ENCODE measurements at places on chromosomes 3 and 15. TPM values are rescaled to one million over a fixed set of nuclear protein-coding genes. Genes with fewer than 3 reads are reported as not detected.

Gene IQCF5
- not detected for total RNA-seq

Gene GALNT15
- total RNA-seq: not detected

- H3K4me3 ChIP-seq: no peak overlapping the region
- H3K4me1 ChIP-seq: no peaks in the 10 kb centered on the region
- H3K27me3 ChIP-seq: no peaks in the 10 kb centered on the region
- H3K27ac ChIP-seq: no peak overlapping the region
- no peaks in the 10 kb centered on the region for H3K36me3 ChIP-seq
Observed at GRCh38 chr3:23527326-23527725, 278.4 kb upstream of the UBE2E1 start.

GRCh38 chr15:64000183-64000951, 45.9 kb downstream of the DAPK2 start:
- no peak overlapping the region for H3K27ac ChIP-seq
- no peaks in the 10 kb centered on the region for H3K36me3 ChIP-seq
- H3K4me1 ChIP-seq: peaks cover 7% of the 10 kb centered on the region
- H3K27me3 ChIP-seq: no peaks in the 10 kb centered on the region

GRCh38 chr3:15092686-15093085, 6.3 kb downstream of the RBSN start:
- H3K27ac ChIP-seq: peak overlapping the region; percentile 3
- peaks cover 23% of the 10 kb centered on the region for H3K36me3 ChIP-seq
- no peak overlapping the region for H3K4me3 ChIP-seq
- no peak for DNase-seq
- no peaks in the 10 kb centered on the region for H3K27me3 ChIP-seq

DNA sequence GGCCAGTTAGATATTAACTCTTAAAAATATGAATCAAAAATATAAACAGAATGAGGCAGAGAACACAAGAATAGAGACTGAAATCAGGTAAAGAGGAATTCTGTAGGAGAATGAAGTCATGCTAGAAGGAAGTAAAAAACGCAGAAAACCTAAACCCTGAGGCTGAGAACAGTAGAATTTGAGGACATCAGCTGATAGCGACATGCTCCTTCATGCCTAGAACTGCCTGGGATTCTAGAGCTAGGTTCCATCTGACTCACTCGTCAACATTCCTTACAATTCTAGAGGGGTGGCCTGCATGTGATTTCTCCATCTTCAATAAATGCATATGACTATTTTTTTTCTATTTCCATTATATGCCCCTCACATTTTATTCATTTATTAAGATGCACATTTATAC, 343.0 kb downstream of the ROBO1 start:
- no peak overlapping the region for H3K27ac ChIP-seq
- H3K36me3 ChIP-seq: no peaks in the 10 kb centered on the region
- H3K27me3 ChIP-seq: no peaks in the 10 kb centered on the region

GRCh38 chr15:80070840-80071239, 11.4 kb downstream of the ZFAND6 start:
- DNase-seq: no peak
- peak overlapping the region; percentile 25 for H3K27ac ChIP-seq
- no peaks in the 10 kb centered on the region for H3K27me3 ChIP-seq
- peaks cover 25% of the 10 kb centered on the region for H3K4me1 ChIP-seq
- H3K36me3 ChIP-seq: no peaks in the 10 kb centered on the region

- no peaks in the 10 kb centered on the region for H3K4me1 ChIP-seq
- H3K36me3 ChIP-seq: no peaks in the 10 kb centered on the region
- H3K4me3 ChIP-seq: no peak overlapping the region
- no peak for DNase-seq
- H3K27ac ChIP-seq: no peak overlapping the region
Observed at GRCh38 chr3:99895703-99896441, 78.2 kb downstream of the CMSS1 start.

GRCh38 chr15:89972085-89972484, 29.0 kb upstream of the ZNF710 start:
- no peaks in the 10 kb centered on the region for H3K27me3 ChIP-seq
- no peak overlapping the region for H3K4me3 ChIP-seq
- no peak overlapping the region for H3K27ac ChIP-seq
- no peaks in the 10 kb centered on the region for H3K4me1 ChIP-seq
- H3K36me3 ChIP-seq: no peaks in the 10 kb centered on the region

DNA sequence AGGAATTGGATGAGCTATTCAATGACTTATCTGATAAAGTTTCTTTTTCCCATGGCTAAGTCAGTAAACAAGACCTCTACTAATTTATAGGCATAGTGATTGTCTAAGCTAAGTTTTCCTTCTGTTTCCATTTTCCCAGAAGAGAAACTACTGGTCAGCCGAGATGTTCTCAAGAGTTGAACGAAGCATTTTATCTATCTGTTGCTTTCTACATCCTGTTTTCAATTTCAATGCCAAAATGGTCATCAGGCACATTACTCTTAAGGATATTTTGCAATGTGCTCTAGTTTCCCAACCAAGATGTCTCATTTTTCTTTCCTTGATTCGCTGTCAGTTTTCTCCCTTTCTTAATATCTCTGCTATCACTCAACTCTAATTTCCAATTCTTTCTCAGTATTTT, 228.7 kb downstream of the MBNL1 start:
- no peak overlapping the region for H3K27ac ChIP-seq
- no peak for DNase-seq
- H3K27me3 ChIP-seq: no peaks in the 10 kb centered on the region
- H3K4me3 ChIP-seq: no peak overlapping the region
- H3K4me1 ChIP-seq: no peaks in the 10 kb centered on the region

GRCh38 chr3:197353867-197354567, 55.6 kb upstream of the DLG1 start:
- no peak for DNase-seq
- H3K27me3 ChIP-seq: no peaks in the 10 kb centered on the region
- no peak overlapping the region for H3K4me3 ChIP-seq
- H3K27ac ChIP-seq: no peak overlapping the region
- H3K4me1 ChIP-seq: no peaks in the 10 kb centered on the region

DNA sequence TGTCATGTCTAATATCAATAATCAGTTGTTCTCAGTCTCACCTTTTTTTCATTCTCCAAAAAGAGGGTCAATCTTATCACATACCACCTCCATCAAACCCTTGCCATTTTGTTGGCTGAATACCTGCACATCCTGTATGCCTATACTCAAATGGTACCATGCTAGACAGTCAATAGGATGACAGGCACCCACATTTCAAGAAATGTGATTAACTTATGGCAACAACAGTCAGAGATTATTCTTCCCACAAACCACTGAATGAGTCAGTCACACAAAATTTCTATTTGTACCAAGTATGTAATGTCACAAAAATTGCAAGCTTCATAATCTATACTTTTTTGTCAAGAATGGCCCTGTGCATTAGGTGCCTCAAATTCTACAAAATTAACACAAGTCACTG, 5.1 kb upstream of the SLC27A2 start:
- DNase-seq: no peak
- no peak overlapping the region for H3K27ac ChIP-seq
- no peak overlapping the region for H3K4me3 ChIP-seq
- no peaks in the 10 kb centered on the region for H3K27me3 ChIP-seq

DNA sequence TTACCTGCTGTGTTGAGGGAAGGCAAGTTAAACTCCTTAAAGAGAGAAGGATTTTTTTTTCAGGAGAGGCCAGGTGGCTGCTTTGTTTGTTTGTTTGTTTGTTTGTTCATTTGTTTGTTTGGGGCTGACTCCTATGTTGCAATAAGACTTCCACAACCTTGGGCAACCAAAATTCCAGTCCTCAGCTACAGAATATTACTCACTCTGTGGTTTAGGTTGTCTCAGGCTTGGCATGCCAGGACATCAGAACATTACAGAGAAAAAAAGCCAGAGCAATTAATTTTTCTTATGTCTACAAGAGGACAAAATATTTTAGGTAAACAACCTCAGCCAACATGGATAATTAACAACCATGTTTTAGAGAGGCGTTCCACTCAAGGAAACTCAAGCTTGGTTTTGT, 156.7 kb upstream of the ATP11B start:
- no peak overlapping the region for H3K4me3 ChIP-seq
- H3K36me3 ChIP-seq: no peaks in the 10 kb centered on the region
- DNase-seq: no peak
- peaks cover 9% of the 10 kb centered on the region for H3K27me3 ChIP-seq

DNA sequence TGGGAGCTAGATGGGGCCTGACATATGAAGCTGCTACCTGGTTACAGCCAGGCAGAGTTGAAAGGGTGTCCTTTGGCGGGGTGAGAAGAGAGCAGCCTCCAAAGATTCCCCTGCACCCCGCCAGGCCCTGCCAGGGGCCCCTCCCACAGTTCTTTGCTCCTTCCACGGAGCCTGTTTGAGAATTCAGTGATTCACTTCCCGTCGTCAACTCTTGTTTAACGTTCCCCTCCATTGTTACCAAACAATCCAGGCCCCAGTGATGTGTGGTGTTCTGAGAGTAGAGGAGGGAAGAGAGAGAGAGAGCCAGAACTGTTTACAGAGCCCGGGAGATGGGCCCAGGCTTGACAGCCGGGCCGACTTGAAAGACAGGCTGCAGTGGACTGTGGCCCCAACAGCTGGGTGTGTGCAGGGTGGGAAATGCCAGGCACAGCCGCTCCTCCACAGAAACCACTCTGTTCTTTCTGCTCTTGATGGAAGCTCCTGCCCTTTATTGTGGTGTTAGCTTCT, 81.5 kb downstream of the SMAD3 start:
- DNase-seq: no peak
- no peaks in the 10 kb centered on the region for H3K36me3 ChIP-seq
- H3K4me1 ChIP-seq: peaks cover 70% of the 10 kb centered on the region
- H3K27me3 ChIP-seq: no peaks in the 10 kb centered on the region
- no peak overlapping the region for H3K27ac ChIP-seq

DNA sequence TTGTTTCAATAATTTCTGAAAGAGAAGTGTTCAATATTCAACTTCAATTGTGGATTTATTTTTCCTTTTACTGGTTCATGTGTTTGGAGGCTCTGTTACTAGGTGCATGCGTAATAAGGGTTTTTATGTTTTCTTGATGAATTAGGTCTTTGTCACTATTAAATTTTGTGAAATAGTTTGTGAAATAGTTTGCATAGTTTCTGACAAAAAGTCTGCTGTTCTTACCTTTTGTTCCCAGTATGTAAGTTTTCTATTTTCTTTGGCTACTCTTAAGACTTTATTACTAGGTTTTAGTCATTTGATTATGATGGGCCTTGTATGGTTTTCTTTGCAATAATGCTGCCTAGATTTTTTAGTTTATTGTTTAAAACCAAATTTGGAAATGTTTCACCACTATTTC, 38.0 kb downstream of the MEF2A start:
- no peak overlapping the region for H3K4me3 ChIP-seq
- no peaks in the 10 kb centered on the region for H3K36me3 ChIP-seq
- H3K4me1 ChIP-seq: no peaks in the 10 kb centered on the region
- DNase-seq: no peak
- H3K27ac ChIP-seq: no peak overlapping the region

DNA sequence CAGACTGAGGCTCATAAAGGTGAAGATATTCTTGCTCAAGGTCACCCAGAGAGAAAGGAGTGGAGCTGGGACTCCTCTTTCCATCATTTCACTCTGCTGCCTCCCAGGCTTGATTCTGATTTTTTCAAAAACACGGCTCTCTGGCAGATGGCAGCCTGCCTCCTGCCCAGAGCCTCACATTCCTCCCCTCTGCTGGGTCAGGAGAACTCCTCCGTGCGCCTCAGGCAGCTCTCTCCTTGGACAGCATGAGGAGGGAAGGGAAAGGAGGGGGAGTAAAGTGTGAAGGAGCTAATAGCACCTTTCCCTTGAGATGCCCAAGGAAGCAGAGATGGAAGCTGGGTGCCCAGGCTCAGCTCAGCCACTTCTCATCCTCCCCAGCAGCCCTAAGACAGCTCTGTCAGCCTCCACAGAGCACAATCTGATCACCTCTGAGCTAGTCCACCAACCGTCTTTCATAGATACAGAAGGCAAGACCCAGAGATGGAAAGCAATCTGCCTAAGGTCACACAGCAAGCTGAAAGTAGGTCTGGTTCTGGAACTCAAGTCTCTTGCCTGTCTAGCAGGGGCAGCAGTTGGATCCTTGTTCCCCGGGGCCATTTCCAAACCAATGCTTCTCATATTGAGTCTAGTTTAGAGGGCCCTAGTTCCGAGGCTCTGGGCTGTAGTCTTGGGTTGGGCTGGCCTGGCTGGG, 3.5 kb downstream of the RLBP1 start:
- DNase-seq: no peak
- H3K27me3 ChIP-seq: no peaks in the 10 kb centered on the region
- no peaks in the 10 kb centered on the region for H3K36me3 ChIP-seq

- no peak overlapping the region for H3K4me3 ChIP-seq
- no peak for DNase-seq
- H3K4me1 ChIP-seq: peaks cover 5% of the 10 kb centered on the region
- H3K27ac ChIP-seq: no peak overlapping the region
- peaks cover 47% of the 10 kb centered on the region for H3K36me3 ChIP-seq
- no peaks in the 10 kb centered on the region for H3K27me3 ChIP-seq
Observed at GRCh38 chr15:67165254-67166253, 88.9 kb downstream of the AAGAB start.

- no peaks in the 10 kb centered on the region for H3K27me3 ChIP-seq
- no peak overlapping the region for H3K4me3 ChIP-seq
- H3K27ac ChIP-seq: no peak overlapping the region
- no peaks in the 10 kb centered on the region for H3K4me1 ChIP-seq
- DNase-seq: peak; percentile 5
Observed at GRCh38 chr15:39685999-39686613, 96.5 kb downstream of the FSIP1 start.

GRCh38 chr3:179488213-179488612, 36.9 kb upstream of the GNB4 start:
- H3K27me3 ChIP-seq: no peaks in the 10 kb centered on the region
- DNase-seq: no peak
- H3K36me3 ChIP-seq: no peaks in the 10 kb centered on the region
- H3K4me3 ChIP-seq: no peak overlapping the region
- H3K27ac ChIP-seq: no peak overlapping the region

DNA sequence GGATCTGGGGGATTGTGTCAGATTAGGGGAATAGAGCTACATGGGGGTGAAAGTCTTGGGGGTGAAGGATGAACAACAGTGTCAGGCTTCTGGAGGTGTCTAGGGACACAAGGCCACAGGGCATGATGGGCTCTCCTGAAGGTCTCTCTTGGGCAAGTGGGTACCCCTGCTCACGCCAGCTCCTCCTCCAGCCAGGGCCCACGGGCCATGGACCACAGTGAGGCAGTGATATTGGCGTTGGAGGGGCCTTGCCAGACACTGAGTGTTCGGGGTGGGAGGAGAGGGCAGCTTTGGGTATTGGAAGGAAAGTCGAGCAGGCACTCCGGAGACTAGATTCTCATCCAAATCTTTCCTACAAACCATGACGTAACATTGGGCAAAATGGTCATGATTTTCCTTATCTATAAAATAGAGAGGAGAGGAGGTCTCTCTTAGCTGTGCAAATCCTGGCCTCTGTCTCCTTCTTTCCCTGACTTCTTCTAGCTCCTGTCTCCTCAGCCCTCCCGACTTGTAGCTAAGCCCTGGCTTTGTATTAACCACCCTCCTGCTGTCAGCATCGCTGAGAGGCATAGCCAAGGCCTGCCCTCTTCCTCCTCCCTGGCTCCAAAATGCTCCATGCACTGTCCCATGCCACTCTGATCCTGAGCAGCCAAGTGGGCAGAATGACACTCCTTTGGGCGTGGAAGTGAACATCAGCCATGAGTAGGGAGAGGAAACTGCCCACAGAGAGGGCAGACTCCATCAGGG, 24.0 kb upstream of the SRP14 start:
- H3K4me1 ChIP-seq: peaks cover 6% of the 10 kb centered on the region
- H3K27me3 ChIP-seq: no peaks in the 10 kb centered on the region
- DNase-seq: no peak
- no peak overlapping the region for H3K27ac ChIP-seq
- H3K4me3 ChIP-seq: no peak overlapping the region

GRCh38 chr3:71444028-71444860, 139.3 kb downstream of the FOXP1 start:
- no peaks in the 10 kb centered on the region for H3K27me3 ChIP-seq
- H3K27ac ChIP-seq: peak overlapping the region; percentile 58
- peak; percentile 91 for DNase-seq
- H3K36me3 ChIP-seq: no peaks in the 10 kb centered on the region
